Ureter (tissue), 1 donor: ENCODE measurements at places on chromosomes 7 and 10. TPM values are rescaled to one million over a fixed set of nuclear protein-coding genes. Genes with fewer than 3 reads are reported as not detected.

LRIT1 gene
- total RNA-seq: not detected

MYL10 gene
- total RNA-seq: not detected

RAB19 gene
- total RNA-seq: 3.7 TPM

PPP3CB gene
- total RNA-seq: 47.1 TPM

NUDT13 gene
- 2.5 TPM for total RNA-seq

ADAP1 gene
- 20.6 TPM for total RNA-seq

MMP21 gene
- not detected for total RNA-seq

WEE2 gene
- not detected for total RNA-seq

TBL2 gene
- 33.0 TPM for total RNA-seq

- no peak for DNase-seq
These were observed 101.2 kb downstream of the MKX start for GRCh38 chr10:27644307-27644939.

DNA sequence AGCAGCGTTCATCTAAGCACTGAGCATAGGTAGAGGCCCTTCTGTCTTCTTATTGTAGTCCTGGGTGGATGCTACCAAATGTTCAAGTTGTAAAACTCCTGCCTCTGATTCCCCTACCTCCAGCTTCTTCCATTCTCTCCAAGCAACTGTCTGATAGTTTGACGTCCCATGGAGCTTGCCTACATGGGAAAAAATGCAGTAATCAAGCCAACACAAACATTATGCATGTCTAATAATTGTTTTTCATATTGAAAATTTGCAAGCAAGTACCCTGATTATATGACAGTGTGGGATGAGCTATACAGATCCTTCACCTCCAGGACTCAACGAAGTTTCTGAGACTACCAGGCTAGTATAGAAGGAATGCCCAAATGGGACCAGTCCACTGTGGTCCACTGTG is 31.0 kb upstream of the TRUB1 start:
- no peak for DNase-seq

DNA sequence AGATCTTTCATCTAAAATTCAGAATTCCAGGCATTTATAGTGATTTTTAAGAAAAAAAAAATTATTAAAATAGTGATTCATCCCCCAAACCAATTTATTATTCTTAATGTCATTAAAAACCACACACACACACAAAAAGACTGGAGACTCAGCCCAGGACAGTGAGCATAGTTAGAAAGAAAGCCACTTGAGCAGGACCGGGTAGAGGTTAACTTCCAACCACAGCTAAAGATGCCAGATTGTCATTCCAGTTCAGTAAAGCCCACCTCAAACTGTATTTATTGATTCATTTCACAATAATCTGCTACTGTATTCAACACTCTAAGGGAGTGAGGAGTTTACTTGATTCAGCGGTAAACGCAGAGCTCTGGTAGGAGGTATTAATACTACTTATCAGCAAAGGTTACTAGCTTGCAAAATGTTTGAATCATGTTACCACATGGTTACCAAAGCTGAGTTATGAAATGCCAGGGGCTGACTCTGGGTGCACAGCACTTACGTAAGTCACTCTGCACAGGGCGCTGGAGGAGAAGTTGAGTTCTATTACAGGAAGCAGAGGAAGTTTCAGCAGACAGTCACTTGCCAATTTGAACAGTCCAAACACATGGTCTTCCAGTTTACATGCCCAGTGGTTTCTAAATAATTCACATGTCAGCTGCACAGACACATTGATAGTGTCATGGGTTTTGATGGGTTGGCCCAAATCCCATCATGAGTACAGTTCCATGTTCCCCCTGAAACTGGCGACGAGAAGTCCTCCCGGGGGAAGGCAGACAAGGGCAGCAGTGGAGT is 64.6 kb downstream of the KLF6 start:
- no peak for DNase-seq

DNA sequence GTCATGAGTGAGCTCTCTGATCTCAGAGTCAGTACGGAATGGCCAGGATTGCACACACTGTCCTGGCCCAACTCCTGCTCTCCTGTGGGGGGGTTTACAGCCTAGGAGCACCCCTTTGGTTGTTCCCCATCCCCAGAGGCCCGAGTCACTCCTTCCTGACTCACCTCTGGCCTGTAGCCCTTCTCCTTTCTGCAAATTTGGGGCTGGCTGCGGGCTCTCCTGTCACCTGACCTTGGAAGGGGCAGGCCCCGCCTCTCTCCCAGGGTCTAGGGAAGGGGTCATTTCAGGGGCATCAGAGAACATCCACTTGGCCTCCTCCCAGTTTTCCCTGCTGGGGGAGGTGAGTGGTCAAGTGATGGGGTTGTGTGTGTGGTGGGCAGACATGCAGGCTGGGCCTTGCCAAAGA is 1.7 kb downstream of the NYAP1 start:
- no peak for DNase-seq

DNA sequence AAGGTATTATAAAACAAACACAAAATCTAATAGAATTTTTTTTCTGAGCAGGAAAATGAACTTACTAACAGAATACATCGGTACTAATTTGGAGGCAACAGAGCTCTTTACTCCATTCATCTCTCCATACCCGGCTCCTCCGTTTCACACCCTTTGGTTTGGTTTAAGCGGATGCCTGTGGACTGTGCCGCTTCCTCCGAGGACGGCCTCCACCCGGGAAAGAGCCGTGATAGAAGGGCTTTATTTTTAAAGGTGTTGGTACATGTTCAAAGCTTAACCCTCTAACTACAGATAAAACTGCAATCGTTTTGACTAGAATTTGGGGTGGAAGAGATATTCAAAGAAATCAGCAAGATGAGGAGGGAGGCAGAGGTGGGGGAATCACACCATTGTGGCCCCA is 1.9 kb downstream of the VIPR2 start:
- no peak for DNase-seq

GRCh38 chr10:71124921-71125748 is 87.2 kb upstream of the UNC5B start:
- DNase-seq: peak; percentile 38

GRCh38 chr7:42138691-42139090 is 98.3 kb downstream of the GLI3 start:
- no peak for DNase-seq

- DNase-seq: no peak
These were observed 73.2 kb downstream of the AASS start for GRCh38 chr7:122070834-122071233.

DNA sequence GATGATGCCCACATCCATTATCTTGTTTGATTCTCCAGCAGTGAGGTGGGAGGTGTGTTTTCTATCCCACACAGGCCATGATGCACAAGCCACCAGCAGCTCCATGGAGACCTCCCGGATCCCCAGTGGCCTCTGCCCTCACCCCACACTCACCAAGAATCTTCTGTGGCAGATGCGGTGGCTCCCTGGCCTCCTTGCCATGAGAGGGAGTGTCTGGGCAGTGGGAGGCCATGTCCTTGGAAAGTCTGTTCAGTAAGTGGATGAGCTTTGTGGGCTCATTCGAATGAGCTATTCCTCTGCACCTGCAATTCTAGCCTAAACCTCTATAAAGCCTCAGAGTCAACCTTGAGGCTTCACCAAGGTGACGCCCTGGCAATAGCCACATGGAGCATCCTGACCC is 243.8 kb downstream of the TCERG1L start:
- DNase-seq: no peak

GRCh38 chr10:75386128-75386527 is 15.4 kb downstream of the ZNF503 start:
- no peak for DNase-seq

GRCh38 chr7:15305002-15305600 is 256.7 kb downstream of the AGMO start:
- no peak for DNase-seq

DNA sequence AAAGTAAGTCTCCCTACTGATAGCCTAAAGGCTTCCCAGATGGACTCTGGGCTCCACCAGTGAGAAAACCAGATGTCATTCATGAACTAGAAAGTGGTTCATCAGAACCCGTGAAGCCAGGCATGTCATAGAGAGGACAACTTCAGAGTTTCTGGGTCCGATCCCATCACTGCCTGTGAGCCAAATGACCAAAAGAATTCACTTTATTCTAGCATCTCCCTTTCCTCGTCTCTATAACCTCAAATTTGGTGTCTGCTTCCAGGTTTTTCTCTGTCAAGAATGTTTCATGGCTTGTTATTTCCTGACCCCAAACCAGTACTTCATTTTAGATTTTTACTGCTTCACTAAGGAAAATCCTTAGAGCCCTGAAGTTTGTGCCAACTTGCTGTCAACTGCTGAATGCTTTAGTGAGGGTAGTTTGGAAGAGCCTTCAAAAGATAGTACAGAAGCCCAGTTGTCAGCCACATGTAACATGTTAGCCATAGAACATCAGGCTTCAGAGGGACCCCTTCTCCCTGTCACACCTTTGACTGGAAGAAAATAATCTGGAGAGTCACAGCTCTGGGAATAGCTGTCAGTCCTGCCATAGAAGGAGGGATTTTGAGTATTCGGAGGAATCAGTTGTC is 34.0 kb downstream of the ITGB8 start:
- DNase-seq: no peak

DNA sequence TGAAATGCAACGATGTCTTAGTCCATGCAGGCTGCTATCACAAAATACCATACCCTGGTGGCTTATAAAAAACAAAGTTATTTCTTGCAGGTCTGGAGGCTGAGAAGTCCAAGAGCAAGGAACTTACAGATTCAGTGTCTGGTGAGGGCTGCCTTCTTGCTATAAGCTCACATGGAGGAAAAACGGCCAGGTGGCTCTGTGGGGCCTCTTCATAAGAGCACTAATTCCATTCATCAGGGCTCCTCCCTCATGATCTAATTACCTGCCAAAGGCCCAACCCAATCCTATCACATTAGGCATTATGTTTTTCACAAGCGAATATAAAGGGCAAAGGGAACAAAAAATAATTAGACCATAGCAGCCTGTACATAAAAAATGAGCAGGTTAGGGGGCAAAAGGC is 35.4 kb downstream of the PAPSS2 start:
- DNase-seq: no peak

GRCh38 chr7:115007751-115008150 is 85.9 kb downstream of the MDFIC start:
- no peak for DNase-seq

- DNase-seq: no peak
These were observed 239.2 kb downstream of the PTPRN2 start for GRCh38 chr7:158348446-158348845.

- no peak for DNase-seq
These were observed 53.5 kb upstream of the UNC5B start for GRCh38 chr10:71158902-71159301.

DNA sequence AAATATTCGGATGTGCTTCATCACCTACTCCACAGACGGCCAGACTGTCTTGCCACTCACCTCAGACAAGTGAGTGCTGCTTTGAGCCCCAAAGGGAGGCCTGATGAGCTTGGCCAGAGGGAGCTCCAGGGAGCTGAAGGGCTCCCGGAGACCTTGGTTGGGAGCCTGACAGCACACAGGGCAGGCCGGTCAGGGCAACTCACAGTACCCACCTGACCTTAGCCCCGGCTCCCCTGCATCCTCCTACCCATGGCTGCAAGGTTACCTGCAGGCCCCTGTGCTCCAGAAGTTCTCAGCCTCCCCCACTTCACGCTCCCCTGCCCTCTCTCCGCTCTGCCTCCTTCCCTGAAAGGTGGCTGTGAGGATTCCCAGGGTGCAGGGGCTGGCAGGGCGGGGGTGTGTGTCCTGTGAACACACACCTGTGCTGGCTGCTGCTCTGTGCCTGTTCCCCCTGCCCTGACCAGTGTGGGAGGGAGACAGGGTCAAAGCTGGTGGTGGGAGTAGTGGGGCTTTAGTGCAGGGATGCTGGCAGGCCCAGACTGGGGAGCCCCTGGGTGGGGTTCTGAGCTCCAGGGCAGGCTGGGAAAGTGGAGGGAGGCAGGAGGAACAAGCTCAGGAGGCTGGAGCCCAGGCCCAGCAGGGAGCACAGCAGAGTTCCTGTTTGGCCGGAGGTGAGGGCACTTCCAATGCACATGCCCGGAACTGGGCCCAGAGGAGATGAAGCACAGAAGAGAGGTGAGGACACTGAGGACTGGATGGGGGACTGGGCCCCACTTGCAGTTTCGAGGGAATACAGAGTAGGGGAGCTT is 7.2 kb downstream of the ANTXRL start:
- peak; percentile 41 for DNase-seq

- no peak for DNase-seq
These were observed 17.9 kb upstream of the CLEC2L start for GRCh38 chr7:139505563-139505962.

DNA sequence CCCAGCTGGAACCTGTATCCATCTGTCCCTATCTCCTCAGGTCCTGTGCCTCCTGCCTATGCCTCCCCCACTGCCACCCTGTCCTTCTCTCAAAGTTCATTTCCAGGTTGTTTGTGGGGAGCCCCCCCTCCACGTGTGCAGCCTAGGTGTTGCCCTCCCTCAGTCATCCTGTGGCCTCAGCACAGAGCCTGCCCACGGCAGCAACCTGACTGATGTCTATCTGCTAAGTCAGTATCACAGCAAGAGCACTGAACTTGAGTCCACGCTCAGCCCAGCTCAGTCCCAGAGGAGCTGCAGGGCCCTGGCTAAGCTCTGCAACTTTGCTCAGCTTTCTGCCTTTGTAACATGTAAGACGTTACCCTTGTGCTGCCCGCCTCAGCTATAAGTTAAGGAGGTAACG is 28.7 kb downstream of the FAM53B start:
- no peak for DNase-seq

- no peak for DNase-seq
These were observed 10.7 kb downstream of the CALD1 start for GRCh38 chr7:134789967-134790685.

DNA sequence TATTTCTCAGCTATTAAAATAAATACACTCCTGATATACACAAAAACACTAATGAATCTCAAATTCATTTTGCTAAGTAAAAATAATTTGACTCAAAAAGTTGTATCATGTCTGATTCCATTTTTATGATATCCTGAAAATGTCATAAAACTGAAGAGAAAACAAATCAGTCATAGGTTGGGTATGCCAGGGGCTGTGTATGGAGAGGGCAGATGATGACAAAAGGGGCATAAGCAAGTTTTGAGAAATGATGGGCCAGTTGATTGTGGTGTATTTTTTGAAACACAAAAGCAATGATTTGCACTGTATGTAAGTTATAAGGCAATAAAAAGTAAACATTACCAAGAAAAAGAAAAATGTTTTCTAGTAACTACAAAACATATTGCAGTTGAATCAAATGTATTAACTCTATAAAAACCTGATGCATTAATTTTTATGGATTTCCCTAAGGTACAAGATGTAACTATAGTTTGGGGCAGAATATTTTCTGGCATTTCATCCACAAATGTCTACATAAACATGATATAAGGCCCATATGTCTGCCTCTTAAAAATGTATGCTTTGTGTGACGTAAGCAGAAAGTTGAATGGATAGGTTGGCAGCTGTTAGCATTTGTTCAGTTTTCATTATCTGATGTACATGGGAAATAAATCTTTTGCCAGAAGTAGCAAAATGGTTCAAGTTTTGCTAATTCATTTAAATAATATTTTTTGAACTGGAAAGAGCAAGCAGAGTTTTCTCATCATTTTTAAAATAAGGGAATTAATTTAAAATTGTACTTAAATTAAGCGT is 35.1 kb upstream of the ING3 start:
- DNase-seq: no peak

- DNase-seq: no peak
These were observed 65.6 kb downstream of the STRA8 start for GRCh38 chr7:135299235-135299634.

GRCh38 chr7:98066934-98067507 is 39.6 kb upstream of the LMTK2 start:
- DNase-seq: no peak

GRCh38 chr10:22712211-22712955 is 2.0 kb downstream of the PIP4K2A start:
- no peak for DNase-seq

- DNase-seq: no peak
These were observed 87.3 kb upstream of the NAMPT start for GRCh38 chr7:106372126-106372525.

GRCh38 chr10:96826438-96826837 is 5.7 kb upstream of the LCOR start:
- no peak for DNase-seq

GRCh38 chr10:116472891-116473290 is 45.2 kb downstream of the PNLIPRP3 start:
- no peak for DNase-seq
